ENCODE measurements at places on chromosomes 5 and 9. TPM values are rescaled to one million over a fixed set of nuclear protein-coding genes. Genes with fewer than 3 reads are reported as not detected.
A peak's percentile ranks its signal among the peaks of the same experiment; 100 is the strongest.

The ACSL6 gene
- total RNA-seq = not detected

The C9 gene
- total RNA-seq = not detected

The GOLPH3 gene
- total RNA-seq = 86.4 TPM

The IRGM gene
- 0.32 TPM for total RNA-seq

The GALNT12 gene
- total RNA-seq = 4.5 TPM

The GBGT1 gene
- 5.8 TPM for total RNA-seq

GRCh38 chr5:164481270-164481669 lies 975.9 kb downstream of the MAT2B start:
- no peak for DNase-seq

DNA sequence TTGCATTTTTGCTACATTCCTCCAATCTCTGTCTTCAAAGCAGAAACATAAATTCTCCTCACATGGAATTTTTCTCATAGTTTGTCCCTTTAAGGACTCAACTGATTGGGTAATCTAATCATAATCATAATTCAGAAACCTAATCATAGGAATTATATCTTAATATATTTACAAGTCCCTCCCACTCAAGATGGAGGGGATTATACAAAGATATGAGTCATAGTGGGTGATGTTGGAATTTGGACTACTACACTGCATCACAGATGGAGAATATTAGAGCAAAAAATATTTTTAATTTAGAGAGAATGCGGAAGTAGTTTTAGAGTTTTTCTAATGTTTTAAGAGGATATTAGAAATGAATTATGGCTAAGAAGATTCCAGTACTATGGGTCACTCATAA lies 1034.0 kb downstream of the DTWD2 start:
- peak; percentile 35 for DNase-seq

DNA sequence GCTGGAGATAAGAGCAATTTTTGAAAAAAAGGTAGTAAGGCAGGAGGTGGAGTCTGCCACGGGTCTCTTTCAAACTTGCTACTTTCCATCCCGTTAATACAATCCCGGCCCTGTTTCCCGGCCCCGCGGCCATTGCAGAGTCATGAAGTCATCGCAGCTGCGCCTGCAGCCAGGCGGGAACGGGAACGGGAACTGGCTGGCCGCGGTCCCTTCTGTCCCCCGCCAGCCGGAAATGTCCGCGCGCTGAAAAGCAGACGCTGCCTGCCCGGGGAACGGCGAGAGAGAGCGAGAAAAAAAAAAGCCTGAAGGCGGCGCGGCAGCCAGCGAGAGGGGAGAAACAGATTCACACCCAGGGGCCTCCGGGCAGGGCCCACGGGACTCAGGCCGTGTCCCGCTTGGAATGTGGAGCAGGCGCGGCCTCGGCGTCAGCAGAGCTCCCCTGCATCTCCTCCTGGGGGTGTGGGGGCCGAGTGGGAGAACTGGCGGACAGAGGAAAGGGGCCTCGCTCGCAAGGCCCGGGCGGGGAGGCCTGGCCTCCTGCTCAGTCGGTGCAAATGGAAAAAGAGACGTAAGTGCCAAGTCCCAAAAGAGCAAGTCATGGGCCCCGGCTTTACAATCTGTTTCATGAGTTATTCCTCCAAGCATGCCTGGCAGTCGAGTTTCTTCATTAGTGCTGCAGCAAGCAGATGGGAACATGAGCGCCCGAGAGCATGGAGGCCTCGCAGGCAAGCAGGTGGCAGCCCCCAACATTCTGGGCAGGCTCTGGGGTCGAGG lies 201.2 kb upstream of the GAS1 start:
- peak; percentile 69 for DNase-seq

- peak; percentile 28 for DNase-seq
Measured at GRCh38 chr5:115423541-115423940, 121.0 kb downstream of the FEM1C start.

DNA sequence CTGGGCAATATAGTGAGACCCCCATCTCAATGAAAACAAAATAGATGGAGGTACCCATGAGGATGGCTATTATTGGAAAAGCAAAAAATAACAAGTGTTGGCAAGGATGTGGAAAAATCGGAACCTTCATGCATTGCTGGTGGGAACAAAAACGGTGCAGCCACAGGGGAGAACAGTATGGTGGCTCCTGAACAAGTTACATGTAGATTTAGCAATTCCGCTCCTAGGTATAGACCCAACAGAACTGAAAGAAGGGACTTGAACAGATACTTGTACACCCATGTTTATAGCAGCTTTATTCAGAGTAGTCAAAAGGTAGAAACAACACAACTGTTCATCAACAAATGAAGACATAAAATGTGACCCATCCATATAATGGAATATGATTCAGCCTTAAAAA lies 43.0 kb downstream of the NTNG2 start:
- DNase-seq = no peak

- DNase-seq = peak; percentile 88
Measured at GRCh38 chr9:14271093-14271673, 42.8 kb downstream of the NFIB start.

DNA sequence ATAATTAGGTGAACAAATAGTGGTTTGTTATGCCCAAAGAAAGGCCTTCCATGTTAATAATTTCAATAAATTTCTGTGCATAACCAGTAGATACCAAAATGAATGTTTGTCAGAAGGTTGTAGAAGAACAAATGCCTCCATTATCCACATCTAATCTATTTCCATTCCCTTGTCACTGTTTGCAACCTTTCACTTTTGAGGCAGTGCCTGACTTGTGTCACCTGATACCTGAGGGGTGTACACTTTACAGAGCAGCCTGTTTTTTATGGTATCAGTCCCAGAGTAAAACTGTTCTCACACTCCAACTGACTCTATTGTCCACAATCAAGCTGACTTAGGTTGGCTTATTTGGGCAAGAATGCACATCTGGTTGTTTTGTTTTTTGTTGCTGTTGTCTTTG lies 40.1 kb downstream of the FREM1 start:
- DNase-seq = no peak

DNA sequence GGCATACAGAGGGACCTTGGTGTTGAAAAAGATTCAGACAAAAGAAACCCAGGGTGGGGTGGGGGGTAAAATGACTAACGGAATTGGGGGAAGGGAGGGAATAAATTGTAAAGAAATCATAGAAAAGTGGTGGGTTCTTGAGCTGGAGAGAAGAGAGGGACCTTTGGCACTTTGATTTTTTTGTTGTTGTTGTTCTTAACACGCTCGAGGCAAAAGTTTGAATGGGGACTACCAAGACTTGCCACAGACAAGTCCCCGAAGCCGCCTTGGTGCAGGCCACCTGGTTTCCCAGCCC lies 616 bp downstream of the VCAN start:
- DNase-seq = no peak

DNA sequence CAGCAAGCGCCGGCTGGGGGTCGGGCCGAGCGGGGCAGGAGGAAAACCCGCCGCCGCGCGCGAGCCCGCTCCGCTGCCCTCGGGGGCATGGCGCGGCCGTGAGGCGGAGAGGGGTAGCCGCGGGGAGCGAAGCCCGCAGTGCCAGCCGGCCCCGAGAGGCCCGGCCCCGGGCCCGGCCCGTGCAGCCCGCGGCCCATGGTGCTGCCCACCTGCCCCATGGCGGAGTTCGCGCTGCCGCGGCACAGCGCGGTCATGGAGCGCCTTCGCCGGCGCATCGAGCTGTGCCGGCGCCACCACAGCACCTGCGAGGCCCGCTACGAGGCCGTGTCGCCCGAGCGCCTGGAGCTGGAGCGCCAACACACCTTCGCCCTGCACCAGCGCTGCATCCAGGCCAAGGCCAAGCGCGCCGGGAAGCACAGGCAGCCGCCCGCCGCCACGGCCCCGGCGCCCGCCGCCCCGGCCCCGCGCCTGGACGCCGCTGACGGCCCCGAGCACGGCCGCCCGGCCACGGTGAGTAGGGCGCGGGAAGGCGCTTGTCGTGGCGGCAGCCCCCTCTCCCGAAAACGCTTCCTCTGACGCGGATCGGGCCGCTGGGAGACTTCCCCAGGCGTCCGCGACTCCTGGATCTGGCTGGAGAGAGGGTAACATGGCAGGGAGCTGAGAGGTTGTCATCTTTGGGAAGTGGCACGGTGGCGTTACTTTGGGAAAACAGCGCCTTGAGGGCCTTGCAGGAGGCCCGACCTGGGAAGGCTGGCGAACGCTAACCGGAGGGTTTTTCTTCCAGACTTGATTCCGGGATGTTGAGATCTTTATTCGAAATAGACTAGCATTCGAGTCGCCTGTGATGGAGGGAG lies 523 bp downstream of the MAML1 start:
- DNase-seq = peak; percentile 49

- no peak for DNase-seq
Measured at GRCh38 chr5:157214861-157215513, 34.3 kb downstream of the ITK start.

DNA sequence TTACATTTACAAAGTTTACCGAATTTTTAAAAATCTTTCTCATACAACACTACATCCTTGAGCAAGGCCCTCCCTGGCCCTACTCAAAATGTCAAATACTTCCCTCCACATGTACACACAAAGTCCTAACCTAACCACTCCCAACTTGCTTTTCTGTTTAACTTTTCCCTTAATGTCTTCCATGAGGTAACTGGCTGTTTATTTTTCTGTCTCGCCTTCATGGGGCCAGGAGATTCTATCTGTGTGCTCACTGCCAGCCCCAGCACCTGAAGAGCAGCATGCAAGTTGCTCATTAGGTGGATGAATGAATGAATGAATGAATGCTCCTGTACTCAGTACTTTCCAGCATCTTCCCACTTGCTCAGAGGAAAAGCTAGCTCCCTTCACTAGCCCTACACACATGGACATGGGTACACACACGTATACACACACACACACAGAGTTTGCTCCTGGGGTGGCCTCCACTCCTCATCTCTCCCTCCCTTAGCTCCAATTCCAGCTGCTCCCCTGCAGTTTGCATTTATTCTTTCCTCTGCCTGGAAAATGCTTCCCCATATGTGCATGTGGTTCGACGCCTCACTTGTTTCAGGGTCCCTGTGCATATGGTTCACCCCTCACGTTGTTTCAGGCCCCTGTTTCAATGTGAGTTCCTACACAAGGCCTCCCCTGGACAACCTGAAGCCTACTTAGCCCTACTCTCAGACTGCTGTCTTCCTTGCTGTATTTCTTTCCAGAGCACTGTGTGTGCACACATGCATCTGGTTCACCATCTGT lies 165.2 kb downstream of the ROR2 start:
- no peak for DNase-seq

DNA sequence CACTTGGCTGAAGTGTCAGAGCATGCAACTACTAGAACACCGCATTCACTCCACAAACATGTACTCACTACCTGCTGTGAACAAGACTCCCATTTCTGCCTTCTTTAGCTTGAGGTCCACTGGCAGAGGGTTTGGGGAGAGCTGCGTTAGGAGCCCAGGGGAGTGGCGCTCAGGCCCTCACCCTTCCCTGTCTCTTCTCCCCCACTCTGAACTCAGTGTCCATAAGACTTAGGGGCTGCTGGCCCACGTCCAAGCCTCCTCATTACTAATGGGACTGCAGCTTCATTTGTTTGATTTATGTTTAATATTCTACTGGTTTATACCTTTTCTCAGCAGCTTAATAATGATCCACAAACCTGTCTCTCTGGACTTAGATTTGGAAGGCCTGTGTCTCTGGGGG lies 70.9 kb downstream of the HSPA4 start:
- DNase-seq = no peak

GRCh38 chr5:143145243-143146160 lies 258.0 kb downstream of the NR3C1 start:
- peak; percentile 38 for DNase-seq

DNA sequence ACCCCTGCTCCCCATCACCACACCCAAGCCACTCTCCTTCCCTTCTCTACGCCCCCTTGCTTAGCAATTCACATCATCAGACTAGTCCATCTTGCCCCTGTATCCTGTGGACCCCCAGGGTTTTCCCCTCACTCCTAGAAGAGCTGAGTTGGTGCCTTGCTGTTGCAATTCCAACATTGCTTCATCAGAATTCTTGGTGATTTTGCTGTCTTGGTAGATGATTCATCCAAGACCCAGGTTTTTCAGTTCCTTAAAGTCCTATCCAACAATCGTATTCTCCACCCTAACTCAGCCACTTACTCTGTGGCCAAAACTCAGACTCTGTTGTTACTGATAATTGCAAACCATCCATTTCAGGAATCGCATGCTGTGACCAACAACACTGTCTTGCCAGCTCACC lies 21.4 kb upstream of the CCNJL start:
- peak; percentile 43 for DNase-seq

GRCh38 chr5:94266170-94266569 lies 352.2 kb downstream of the KIAA0825 start:
- DNase-seq = peak; percentile 28

GRCh38 chr5:93904917-93905316 lies 163.5 kb upstream of the POU5F2 start:
- DNase-seq = no peak

- DNase-seq = no peak
Measured at GRCh38 chr9:79801459-79801858, 229.7 kb downstream of the TLE4 start.

- no peak for DNase-seq
Measured at GRCh38 chr9:13239660-13240059, 39.8 kb downstream of the MPDZ start.

GRCh38 chr5:167533814-167534795 lies 757.3 kb upstream of the WWC1 start:
- DNase-seq = no peak

DNA sequence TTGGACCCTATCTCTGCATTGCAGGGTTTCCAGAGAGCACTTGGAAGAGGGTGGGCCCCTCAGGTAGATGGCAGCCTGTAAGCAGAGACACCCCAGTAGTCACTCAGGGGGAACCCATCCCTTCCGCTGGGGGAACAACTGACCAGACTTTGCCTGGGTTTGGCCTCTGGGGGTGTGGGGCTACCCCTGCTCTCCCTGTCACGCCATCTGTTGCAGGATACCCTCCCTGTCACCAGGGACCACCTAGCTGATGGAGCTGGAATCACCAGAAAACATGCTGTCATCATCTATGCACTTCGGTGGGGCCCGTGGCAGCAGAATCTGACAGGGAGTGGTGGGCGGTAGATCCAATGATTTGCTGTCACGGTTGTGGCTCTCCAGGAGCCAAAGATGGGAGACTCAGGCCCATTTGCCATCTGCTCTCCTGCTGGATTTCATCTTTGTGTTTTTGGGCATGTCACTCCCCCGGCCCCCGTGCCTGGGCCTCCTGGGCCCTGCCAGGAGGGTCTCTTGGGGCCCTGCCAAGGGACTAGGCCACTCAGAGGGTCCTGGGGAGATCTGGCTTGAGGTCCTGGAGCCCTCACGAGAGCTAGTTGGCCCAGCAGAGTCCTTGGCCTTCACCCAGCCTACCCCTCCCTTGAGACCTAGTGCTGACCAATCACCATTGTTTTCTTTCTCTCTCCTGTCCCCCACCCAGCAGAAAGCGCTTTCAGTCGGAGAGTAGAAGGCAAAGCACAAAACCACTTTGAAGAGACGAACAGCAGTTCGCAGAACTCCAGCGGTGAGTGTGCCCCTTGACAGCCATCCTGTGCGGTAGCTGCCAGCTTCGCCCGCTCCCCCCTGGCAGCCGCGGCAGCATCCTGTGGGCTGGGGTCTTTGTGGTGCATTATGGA lies 45.9 kb downstream of the AMBP start:
- no peak for DNase-seq

DNA sequence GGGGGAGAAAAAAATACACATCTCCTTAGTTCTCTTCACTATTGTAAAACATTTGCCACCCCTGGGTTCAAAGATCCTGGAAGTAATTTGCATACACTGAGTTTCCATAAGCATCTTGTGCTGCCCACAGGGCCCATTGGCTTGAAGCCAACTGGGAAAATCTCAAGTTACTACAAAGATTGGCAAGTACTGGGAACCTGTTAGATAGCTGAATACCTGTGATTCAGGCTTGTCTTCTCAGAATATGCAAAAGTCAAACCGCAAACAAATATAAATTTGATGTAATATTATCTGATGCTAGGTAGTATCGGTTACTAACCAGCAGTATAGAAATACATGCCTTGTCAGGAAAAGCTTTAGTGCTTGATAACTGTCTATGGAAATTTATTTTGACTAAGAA lies 156.9 kb upstream of the FST start:
- no peak for DNase-seq

Data from fibroblast of villous mesenchyme (primary cell).